ENCODE measurements at places on chromosomes 11 and 22.

DNA sequence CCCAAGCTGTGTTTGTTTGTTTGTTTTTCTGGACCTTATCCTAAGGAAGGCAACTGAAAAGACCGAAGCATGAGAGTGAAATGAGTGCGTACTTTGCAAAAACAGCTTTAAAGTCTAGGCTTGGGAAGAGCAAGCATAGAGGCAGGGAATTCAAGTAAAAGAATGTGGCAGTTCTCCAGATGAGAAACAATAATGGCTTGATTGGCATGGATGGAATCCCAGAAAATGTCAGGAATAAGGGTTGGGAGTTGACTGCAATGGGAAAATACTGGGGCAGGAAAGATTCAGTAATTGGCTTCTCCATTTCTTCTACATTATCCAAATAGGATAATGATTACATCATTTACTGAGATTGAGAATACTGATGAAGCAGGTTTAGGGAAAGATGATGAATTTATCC is 17.5 kb downstream of the SAAL1 start:
- DNase-seq, result no peak

- no peak for DNase-seq
These were observed 74.0 kb downstream of the USP35 start for GRCh38 chr11:78262691-78263090.

DNA sequence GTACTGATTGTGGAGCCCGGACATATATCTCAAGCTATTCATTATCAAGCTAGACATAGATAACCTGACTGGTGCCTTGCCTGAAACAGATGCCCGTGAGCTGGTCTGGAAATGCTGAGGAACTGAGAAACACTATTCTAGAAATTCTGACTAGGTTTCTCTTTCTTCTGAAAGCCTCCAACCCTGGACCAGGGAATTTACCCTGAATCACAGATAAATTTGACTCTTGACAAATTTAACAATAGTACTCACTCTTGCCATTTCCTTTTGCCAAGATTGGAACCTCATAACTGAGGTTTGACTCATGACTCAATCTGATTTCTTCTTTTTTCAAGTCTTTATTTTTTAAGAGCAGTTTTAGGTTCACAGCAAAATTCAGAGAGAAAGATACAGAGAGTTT is 189.6 kb upstream of the SYN3 start:
- no peak for DNase-seq

DNA sequence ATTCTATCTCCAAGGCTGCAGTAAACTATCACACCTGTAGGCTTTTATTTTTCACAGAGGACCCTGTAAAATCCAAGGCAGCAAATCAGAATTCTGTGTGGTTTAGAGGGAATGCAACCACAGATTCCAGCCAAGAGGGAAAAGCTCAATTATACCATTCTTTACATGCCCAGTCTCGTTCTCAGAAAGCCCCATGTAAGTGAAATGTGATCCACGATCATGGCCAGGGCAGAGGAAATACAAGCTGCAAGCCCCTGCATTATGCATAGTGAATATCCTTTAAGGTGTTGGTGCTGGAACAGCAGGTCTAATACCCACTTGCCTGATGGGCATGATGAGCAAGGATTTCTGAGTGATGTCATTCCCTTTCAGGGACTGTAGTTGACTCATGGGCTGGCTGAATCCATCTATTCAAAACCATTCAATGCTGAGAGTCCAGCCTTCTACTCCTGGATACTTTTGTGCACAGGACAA is 198.7 kb upstream of the MTMR2 start:
- DNase-seq, result no peak

- no peak for DNase-seq
These were observed 104.2 kb downstream of the TEAD1 start for GRCh38 chr11:12778240-12778905.

DNA sequence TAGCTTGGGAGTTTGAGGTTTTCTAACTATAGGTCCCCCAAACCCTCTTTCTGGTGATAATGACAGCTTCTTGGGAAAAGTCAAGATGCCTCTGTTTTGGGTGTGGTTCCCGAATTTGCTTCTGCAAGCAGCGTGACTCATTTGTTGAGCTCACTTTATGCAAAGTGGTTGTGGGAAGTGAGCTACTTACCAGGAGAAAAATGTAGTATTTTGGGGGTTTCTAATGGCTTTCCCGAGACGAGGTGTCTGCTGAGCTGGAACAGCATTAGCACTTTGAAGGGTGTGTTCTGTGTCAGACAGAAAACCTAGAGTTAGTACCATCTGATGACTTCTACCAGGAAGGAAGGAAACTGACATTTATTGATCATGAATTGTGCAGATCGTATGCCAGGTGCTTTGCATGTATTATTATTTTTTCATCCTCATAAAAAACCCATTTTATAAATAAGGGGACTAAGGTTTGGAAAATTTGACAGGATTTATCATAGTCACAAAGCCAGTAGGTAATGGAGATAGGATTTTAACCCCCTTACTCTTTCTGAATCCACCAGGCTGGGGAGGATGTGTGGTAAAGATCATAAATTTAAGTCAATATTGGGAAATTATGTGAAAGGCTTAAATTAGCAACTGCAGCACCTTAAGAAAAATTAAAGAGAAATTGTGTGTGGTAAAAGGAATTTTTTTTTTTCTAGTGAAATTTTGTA is 108.8 kb upstream of the CD44 start:
- DNase-seq, result no peak

DNA sequence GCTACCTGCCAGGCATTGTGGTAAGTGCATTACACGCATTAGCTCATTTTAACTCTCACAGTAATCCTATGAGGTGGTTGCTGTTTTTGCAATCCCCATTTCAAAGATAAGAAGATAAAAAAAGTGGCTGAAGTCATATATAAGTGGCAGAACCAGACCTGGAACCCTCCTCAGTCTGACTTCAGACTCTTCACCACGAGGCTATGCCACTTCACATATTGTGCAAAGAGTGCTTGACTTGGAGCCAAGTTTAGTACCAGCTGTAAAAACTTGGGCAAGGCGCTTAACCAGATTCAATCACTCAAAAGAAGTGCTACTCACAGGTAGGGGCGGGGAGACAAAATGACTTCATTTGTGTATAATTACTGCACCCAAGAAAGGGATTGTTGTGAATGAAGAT is 15.3 kb downstream of the BPIFC start:
- DNase-seq, result no peak

DNA sequence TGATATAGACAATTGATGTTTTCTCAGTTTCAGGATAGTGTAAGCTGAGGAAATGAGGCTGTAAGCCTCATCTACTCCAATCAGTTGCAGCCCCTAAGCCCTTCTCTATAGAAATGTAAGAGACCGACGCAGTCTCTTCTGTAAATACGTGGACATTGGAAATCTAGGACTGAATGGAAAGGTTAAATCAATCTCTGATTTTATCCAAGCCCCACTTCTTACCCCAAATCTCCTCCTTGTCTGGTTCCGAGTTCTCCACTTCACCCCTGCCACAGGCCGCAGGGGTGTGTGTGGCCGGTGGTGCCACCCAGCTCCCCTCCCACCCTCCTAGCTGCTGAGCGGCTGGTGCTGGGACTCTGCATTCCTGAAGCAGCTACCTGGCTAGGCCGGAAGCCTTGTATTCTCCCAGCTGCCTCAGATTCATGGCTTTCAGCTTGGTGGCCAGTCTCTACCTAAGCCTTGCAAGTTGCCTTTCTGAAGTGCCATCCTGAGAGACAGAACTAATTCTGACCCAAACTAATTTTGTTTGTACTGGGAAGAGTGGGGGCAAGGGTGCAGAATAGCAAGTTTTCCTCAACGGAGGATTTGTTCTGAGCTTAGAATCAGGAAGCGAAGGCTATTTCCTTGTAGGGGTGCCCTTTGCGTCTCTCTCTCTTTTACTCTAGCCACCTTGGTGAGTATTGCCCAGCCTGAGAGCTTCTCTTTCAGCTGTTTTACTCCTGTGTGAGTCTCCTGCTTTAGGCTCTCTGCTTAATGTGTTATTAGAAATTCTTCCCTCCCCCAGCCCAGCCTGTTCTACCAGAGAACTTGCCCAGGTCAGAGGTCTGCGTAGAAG is 749 bp downstream of the VWA5A start:
- no peak for DNase-seq

DNA sequence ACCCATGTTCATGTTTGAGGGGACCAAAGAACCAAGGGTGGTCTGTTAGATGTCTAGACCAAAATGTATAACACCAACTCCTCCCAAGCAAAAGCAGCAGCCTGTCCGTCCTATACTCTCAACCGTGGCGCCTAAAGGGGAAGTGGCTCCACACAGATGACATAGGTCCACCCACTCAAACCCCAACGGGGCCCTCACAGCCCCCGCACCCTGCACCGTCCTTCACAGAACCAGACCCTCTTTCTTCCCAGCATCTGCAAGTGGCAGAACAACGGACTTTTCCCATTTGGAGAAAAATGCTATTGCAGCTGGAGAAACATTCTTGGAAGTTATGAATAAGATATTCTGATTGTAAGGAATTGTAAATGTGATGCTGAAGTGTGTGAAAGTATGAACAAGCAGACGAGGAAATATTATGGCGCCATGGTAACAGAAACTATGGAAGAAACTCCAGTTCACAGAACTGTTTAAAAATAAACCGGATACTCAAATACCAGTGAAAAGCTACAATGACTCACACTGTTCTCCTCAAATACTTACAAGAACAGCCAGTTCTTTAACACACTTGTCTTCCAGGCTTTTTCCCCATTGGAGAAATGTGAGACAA is 76.5 kb upstream of the ARFGAP3 start:
- no peak for DNase-seq

DNA sequence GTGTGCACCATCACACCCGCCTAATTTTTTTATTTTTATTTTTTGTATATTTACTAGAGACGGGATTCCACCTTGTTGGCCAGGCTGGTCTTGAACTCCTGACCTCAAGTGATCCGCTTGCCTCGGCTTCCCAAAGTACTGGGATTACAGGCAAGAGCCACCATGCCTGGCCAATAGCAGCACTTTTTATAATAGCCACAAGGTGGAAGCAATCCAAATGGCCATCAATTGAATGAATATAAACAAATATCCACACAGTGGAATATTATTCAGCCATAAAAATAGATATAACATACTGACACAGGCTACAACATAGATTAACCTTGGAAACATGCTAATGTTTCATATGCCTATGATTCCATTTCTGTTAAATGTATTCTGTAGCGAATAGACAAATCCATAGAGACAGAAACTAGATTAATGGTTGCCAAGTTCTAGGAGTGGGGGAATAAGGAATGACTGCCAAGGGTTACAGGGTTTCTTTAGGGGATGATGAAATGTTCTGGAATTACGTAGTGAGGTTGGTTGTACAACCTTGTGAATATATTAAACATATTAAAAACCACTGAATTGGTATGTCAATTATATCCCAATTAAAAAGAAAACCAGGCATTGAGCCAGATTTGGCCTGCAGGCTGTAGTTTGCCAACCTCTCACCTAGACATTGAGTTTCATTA is 4.8 kb downstream of the VPS51 start:
- no peak for DNase-seq

DNA sequence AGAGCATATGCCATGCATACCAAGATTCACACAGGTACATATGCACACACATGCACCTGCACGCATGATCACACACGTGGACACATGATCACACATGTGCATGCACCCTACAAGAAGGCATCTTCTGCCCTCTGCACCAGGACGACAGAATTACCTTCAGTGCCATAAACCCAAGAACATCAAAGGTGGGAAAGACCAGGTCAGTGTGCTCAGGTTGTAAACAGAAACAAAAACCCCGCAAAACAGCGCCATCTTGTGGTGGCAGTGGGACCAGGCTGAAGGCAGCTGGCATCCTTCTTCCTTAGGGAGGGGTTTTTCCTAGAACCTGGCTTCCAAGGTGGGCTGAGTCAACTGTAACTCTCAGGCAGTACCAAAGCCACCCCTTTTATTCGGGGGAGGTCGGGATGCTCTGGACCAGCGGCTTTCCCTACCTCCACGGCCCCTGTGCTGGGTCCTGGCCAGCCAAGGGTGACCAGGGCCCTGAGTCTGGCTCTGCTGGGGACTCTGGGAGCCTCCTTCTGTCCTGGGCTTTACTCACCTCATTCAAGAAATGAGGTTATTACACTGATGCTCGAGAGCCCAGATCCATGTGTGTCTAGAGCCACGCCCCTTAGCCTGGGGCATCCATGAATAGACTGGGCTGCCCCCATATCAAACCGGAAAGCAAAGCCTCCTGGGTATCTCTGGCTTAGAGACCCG is 69.4 kb upstream of the FGF3 start:
- no peak for DNase-seq

- DNase-seq, result no peak
These were observed 58.7 kb upstream of the ATXN10 start for GRCh38 chr22:45612940-45613339.

DNA sequence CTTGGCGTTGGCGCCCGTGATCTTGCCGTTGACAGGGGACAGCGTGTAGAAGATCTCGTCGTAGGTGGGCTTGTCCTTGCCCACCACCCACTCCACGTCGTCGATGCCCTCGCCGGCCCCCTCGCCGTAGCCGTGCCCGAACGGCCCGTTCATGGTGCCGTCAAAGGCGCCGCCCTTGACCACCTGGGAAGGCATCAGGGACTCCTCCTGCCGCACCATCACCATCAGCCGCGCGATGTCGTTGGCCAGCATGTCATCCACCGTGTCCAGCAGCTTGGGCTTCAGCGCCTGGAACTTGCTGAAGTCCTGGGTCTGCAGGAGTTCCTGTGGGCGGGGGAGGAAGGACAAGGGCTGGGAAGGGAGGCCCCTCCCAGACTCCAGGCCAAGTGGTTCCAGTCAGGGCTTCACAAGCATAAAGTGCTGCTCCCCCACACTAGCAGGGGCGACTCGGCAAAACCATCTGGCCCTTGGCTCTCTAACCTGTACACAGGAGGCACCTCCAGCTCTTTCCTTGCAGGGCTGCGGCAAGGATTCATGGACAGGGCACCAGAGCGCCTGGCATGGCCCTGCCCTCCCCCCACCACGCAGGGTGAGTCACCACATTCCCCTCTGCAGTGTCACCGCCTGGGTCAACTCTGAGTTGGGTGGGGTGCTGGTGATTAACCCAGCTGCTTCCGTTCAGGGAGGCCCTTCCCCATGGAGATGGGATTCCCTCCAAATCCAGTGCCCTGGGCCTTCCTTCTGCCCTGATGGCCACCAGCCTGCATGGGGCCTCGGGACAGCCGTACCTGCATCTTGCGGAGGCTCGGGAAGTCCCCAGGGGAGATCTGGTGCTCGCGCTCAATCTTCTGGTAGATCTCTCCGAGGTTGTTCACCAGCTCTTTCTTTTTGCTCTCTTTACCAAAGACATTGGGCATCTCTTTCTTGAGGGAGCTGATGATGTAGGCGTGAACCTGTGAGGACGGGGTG is 10.4 kb upstream of the CDC42BPG start:
- DNase-seq, result no peak

DNA sequence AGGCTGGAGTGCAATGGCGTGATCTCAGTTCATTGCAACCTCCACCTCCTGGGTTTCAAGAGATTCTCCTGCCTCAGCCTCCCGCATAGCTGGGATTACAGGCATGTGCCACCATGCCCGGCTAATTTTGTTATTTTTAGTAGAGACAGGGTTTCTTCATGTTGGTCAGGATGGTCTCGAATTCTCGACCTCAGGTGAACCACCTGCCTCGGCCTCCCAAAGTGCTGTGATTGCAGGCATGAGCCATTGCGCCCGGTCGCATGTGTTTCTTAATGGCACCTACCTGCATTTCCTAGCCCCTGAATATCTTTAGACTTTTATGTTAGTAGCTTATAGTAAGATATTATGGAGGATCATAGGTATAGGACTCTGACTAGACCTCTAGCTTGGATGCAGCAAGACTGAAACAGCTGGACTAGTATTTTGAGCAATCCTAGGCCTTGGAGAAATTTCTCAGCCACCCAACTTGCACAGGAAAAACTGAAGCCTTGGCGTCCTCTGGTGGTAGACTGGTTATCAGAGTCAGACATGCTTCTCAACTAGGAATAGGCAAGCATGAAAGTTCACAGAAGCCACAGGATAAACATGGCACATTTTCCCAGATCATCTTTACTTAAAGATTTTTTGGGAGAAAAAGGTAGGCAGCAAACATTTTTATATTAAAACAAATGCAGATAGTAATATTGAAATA is 22.7 kb upstream of the C1QTNF4 start:
- DNase-seq, result no peak
